ENCODE measurements at places on chromosomes 4 and X.

- DNase-seq = no peak
Observed at GRCh38 chr4:152138451-152138850, 377.6 kb upstream of the GATB start.

GRCh38 chr4:165588534-165589315 is 209.9 kb downstream of the CPE start:
- no peak for DNase-seq

DNA sequence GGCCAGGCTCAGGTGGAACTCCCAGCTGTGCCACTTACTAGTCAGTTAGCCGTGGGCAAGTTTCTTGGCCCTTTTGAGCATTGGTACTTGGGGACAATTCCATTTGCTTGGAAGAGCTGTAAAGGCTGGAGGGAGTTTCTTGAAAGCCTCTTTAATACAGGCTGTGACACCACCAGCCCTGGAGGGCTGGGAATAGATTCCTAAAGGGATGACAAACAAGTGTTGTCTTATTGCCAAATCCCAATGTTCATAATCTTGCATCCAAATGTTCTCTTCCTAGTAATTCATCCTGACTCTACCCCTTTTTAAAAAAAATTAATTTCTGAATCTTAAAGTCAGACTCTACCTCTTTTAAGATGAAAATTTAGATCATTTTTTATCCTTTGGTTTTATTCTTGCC is 14.6 kb upstream of the MED28 start:
- no peak for DNase-seq

DNA sequence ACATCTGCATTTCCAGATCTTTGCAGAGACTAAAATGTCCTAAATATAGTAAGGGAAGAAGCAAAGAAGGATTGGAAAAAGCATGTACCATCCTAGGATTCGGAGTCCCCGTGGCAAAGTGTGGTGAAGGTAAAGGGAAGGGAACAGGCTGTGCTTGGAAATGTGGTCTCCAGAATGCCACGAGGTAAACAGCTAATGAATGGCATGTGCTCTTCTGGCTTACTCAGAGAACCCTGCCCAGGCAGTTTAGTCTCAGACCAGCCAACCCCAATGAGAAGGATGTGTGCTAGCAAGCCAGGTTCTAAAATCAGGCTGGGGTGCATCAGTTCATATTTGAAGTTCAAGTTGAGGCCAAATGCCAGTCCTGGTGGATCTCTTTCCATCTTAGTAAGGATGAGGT is 113.1 kb downstream of the RS1 start:
- no peak for DNase-seq

- DNase-seq = no peak
Observed at GRCh38 chr4:164139291-164139690, 614.6 kb upstream of the SMIM31 start.

DNA sequence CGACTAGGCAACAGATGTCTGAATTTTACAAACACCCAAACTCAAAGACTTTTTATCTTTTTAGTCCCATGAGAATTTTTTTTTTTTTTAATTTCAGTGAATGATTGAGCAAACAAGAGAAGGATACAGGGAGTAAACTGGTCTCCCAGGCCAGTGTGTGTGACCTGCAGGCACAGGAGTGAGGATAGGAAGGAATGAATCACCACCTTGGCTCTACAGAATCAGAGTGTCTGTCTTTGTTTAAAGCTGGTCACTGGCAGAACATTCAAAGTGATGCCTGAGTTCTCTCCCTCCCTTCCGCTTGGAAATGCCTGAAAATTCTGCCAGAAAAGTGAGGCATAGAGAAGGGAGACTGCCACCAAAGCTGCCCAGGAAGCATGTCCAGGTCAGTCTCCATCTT is 69.5 kb downstream of the PARM1 start:
- DNase-seq = no peak

GRCh38 chrX:68794461-68794860 is 34.4 kb upstream of the EFNB1 start:
- DNase-seq = no peak

DNA sequence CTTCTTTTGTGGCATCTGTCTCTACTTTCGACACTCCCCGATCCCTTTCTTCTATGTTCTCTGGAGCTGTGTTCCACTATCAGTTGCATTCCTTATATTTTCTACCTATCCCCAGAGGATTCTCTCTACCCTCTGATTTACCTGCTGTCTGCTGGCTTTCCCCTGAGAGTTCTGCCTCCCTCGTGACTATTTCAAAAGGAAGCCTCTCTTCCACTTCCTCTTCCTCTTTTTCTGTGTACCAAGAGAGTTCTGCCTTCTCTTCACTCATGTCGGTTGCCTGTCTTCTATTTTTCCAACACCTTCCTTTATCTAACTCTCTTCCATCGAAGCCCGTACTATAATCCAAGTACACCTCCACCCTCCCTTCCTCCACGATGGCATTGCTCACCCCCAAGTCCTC is 631.7 kb downstream of the SMARCA1 start:
- no peak for DNase-seq

- DNase-seq = peak; percentile 5
Observed at GRCh38 chrX:16914058-16914457, 32.4 kb upstream of the REPS2 start.

DNA sequence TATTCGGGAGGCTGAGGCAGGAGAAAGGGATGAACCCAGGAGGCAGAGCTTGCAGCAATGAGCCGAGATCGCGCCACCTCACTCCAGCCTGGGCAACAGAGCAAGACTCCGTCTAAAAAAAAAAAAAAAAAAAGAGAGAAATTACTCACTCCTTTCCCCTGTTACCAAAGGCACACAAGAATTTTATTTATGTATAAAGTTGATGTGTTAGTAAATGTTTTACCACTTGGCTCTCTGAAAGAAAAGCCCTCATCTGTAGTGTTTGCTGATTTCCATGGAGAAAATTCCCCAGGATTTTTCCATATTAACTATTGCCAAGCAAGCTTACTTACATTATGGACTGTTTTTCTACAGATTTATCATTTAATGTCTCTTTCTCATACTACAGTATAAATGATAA is 142.1 kb upstream of the PABPC4L start:
- DNase-seq = no peak

- no peak for DNase-seq
Observed at GRCh38 chr4:56164907-56165306, 216.2 kb downstream of the CEP135 start.

GRCh38 chr4:27066591-27066990 is 205.9 kb downstream of the STIM2 start:
- DNase-seq = peak; percentile 67

GRCh38 chr4:95204267-95204844 is 344.4 kb downstream of the UNC5C start:
- no peak for DNase-seq

- DNase-seq = no peak
Observed at GRCh38 chr4:120658772-120659171, 263.8 kb downstream of the PRDM5 start.

DNA sequence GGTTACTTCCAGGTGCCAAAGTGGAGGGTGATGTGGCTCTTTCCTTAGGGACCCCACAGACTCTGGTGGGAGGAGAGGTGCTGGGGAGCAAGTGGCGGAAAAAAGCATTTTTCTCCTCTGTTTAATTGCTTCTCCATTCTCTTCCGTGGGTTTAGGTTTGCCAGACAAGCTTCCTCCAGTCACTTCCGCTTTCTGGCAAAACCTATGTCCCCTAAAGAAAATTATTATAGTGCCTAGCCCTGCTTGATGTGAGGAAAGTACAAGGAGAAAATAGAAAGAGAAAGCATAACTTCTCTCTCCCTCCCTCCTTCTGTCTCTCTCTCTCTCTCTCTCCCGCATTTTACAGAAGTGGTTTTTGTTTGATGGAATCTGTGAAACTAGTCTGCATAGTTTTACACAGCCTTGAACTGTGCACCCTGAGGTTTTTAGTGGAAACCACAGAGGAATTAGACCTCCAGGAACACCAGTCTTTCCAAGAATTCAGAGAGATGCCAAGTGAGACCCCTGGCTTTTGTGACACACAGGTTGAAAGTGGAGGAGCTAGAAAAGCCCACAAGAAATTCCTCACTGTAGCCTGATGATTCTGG is 231.1 kb upstream of the ANXA3 start:
- DNase-seq = no peak

DNA sequence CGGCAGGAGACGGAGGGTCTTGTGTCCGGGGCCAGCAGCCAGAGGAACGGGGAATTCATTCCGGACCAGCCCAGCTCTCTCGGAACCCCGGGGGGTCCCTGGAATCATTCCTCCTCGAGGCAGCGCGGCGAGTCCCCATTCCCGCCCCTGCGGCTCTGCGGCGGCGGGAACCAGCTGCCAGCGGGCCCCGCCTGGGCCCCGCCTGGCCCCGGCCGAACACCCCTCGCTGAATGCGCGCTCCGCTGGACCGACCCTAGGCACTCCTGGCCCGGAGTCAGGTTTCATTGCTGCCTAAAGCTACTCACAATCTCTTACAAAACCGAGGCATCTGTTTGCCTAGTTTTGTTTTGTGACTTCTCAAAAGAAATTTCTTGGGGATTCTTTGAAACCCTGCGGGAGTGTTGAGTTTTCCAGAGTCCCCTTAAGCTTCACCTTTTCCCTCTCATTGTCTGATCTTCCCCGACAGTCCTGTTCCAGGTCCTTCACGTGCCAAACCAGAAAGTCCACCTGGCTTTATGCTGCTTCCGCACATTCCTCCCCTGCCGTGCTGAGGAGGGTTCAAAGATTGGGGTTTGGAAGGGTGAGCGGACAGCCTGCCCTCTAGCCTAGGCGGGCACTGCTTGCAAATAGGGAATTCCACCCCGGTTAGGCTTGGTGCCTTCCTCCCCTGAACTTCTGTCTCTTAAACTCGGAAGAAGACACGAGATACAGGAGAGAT is 789 bp downstream of the ARHGAP10 start:
- DNase-seq = no peak

DNA sequence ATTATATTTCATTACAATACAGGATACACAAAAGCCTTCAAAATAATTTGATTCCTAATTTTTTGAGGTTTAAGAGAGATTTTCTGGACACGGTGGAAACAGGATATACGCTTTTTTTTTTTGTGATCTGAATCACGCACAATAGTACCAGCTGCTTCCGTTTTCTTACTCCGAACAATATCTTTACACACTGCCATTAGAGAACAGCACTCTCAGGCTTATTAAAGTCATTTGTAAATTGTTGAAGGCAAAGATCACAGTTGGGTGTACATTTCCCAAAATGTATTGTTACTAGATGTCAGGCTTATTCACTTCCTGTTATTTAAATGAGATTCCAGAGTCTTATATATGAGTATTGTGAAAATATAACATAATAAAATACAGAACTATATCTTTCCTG is 71.5 kb downstream of the TMEM47 start:
- no peak for DNase-seq

DNA sequence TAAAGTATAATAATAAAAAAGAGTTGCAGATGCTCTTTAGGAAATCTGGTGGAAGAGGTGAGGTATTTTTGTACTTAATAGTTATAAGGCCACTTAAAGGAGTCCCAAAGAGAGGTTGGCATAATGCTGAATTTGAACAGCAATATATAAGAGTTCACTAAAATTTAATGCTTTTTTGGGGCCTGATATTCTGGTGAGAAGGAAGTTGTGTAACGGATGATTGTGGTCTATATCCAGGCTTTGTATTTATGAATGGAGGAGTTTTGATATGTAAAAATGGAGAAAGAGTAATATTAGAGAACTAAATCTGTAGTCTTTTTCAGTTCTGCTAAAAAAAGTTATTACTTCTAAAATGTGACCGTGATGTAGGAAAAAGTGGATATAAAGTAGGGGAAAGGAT is 20.4 kb downstream of the BMP2K start:
- DNase-seq = no peak

DNA sequence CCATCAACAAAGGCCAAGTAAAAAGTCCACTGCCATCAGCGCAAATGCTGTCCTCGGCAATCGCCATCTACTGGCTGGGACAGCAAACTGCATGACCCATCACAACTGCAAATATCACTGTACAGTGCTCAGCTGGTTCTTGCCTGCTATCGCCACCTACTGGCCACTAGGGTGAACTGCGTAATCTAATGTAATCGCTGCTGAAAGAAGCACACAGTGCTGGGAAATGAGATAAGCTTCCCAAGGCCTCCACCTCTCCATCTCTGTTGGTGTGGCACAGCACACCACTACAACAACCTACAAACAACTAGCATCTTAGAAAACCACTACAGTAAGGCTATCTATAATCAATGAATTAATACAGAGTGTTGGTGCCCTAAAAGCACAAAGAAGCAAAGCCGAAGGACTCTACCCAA is 298.3 kb downstream of the TEX13A start:
- DNase-seq = peak; percentile 65

DNA sequence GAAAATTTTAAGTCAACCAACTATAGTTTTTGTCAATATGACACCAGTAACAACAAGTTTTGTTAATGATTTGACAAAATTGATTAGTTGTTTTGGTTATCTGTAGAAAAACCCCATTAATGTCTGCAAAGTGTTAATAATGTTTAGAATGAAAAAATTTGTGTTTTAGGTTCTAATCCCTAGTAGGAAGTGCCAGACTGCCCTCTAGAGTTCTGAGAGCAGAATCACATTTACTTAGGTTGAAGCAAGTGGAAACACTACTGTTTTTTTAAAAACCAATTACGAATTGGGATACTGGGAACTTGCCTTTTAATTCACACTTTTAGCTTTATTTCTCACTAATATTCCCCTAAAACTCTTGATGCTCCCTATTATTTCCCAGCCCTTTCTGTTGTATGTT is 101.1 kb upstream of the CYLC1 start:
- DNase-seq = no peak

GRCh38 chrX:50638123-50638522 is 167.5 kb upstream of the DGKK start:
- DNase-seq = no peak

- no peak for DNase-seq
Observed at GRCh38 chr4:9996319-9997110, 24.8 kb downstream of the SLC2A9 start.

DNA sequence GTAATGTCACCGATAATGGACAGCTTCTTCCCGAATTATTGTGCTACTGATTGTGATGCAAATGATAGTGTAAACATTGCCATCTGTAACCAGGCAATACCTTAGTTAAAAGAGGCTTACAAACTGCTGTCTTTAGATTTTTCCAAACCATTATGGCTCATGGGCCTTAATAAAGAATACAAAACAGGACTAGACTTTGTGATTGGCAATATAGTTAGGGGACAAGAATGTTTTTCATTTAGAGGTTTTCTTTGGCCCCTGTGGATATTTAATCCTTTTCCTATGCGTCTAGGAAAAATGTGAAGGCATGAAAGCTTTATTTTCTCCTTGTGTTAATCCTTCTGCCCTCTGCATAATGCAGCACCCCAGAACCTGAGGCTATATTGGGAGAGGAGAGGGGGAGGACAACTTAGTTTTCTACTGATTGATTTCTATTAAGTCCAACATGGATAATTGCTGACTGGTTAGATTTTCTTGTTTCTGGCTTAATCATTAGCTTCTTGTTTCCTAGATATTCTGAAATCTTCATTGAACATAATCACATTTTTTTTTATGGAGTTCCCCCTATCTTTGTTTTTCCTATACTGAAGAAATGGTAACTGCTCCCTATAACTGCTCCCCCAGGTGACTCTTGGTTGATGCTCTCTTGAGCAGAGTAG is 1.9 kb downstream of the PRPS1 start:
- DNase-seq = no peak

DNA sequence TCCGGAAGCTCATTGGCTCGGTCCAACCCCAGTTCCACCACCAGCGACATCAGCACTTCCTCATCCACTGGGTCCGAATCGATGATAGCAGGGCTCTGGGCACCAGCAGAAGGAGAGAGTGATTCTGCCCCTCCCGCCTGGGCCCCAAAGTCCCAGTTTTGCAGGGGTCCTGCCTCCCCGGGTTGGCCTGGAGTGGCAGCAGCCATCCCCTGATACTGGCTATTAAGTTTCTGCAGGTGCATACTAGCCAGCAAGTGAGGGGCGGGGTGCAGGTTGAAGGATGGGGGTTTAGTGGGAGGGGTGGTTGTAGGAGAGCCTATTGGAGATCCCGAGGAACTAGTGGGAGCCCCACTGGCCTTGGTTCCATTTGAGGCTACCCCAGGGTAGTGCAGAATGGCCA is 3.9 kb downstream of the CITED1 start:
- DNase-seq = no peak
